ENCODE measurements at places on chromosomes 5 and 9.
A peak's percentile ranks its signal among the peaks of the same experiment; 100 is the strongest.

- DNase-seq = no peak
Observed at GRCh38 chr5:93206203-93206602, 374.8 kb downstream of the NR2F1-AS1 start.

DNA sequence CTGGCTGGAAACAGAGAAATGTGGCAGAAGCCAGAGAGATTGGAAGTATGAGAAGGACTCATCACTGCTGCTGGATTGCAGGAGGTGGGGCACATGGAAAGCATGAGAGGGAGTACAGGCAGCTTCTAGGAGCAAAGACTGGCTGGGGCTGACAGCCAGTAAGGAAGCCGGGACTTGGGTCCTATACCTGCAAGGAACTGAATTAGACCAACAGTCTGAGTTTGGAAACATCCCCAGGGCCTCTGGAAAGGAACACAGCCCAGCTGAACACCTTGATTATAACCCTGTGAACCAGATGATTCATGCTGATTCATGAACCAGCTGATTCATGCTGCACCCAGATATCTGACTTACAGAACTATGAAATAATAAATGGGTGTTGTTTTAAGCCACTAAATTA is 93.4 kb downstream of the OSTF1 start:
- no peak for DNase-seq

- no peak for DNase-seq
Observed at GRCh38 chr9:110128664-110129329, 79.2 kb downstream of the C9orf152 start.

DNA sequence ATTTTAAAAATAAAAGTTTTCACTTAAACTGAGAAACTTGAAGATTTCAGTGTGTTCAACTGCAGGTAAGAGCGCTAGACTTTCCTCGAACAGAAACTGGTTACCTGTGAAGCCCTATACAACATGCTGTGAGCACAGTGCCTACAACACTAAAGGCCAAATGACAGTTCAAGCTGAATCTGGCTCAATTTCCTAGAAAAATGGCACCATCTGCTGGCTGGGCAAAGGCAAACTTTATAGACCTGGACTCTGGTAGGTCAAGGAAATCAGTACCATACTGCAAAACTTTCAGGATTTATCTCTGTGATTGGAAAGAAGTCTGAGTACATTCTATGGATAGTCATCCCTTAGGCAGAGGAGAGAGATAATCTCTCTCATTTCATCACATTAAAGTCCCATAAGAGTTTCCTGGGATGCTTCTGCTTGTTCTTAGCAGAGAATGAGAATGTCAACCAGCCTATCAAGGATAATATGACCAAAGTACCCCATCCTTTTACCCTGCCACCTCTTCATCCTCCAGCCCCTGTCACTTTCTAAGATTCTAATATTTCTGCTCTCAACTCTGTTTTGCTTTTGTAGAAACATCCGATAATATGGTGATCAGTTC is 31.8 kb upstream of the FOXB2 start:
- DNase-seq = no peak

GRCh38 chr9:95626885-95627558 is 110.3 kb upstream of the PTCH1 start:
- DNase-seq = peak; percentile 74

DNA sequence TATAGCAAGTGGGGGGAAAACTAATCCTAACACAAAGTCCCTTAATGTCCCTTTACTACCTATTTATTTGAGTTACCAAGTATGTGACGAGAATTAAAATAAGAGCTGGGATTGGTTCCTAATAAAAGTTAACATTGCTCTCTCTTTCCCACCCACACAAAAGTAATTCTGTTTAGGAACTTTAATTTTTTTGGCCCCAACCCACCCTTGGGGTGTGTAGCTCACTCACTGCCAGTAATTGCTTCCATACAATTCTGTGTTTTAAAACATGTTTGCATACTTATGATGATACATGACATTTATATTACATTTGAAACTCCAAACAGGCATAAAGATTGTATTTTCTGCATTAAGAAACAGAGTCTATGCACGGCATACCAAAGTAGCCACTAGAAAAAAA is 106.5 kb downstream of the BNC2 start:
- no peak for DNase-seq

DNA sequence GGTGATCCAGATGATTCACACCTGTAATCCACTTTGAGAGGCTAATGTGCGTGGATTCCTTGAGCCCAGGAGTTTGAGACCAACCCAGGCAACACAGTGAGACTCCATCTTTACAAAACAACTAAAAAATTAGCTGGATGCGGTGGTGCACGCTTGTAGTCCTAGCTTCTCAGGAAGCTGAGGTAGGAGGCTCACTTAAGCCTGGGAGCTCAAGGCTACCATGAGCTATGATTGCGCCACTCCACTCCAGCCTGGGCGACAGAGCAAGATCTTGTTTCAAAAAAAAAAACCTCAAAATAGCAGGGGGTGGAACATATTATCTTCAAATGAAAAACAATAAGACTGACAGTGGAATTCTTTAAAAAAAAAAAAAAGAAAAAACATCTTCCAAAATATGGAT is 59.0 kb downstream of the PCDHGC5 start:
- no peak for DNase-seq

DNA sequence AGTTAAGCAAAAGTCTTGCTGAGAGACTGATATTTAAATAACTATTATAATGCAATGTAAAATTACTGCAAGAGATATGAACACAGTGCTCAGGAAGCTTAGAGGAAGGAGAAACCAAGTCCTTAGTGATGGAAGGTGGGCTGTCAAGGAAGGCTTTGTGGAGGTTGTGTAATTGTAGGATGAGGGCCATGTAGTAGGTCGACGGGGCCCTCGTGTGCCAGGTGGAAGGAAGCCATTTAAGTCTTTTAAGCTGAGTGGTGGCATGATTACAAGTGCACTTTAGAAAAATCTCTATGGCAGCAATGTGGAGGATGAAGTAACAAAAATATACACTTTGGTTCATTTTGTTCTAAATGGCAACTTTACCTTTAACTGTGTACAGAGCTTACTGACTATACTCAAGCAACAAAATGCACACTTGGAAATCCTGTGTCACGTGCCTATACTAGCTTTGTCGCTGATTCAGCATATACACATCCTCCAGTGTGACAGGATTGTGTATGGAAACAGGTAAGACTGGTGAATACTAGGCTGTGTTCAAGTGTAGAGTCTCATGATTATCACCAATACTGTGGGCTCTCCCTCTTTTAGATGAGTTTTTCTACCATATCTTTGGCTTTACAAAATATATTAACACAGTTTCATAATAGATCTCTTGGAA is 78.6 kb downstream of the TMC1 start:
- no peak for DNase-seq

DNA sequence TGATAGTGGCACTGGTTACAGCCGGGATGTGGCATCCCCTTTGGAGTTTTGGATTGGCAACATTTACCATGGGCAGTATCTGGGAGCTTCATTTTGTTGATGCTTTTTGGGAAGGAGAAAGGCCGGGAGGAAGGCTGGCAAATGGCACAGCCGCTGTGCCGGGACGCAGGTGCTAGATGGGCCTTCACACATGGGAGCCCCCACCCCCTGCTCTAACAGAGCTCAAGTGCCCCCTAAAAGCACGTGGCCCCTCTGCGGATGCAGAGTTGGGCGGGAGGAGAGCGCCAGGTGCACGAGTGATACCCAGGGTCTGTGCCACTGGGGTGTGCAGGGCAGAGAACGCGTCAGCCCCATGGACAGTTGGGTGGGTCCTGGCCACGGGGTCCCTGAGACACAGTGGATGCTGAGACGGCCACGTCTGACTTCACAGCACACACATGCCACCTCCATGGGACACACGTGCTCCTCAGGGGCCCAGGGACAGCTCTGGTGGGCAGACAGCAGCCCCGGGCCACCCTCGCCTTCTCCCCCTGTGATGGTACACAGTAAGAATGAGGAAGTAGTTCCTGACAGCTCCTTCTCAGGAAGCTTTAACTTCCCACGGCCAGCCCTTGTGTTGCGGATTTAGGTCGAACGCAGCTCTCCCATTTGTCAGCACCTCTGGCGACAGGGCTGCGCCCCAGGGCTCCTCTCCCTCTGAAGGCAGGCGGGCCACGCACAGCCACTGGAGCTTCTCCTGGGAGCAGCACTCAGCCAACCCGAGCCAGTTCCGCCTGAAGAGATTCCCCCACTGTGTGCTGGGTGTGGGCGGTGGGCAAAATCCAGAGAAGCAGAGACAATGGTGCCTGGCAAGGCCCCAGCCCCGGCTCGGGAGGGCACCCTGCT is 10.8 kb downstream of the SLC9A3 start:
- no peak for DNase-seq

- no peak for DNase-seq
Observed at GRCh38 chr9:109342878-109343277, 22.0 kb upstream of the EPB41L4B start.

DNA sequence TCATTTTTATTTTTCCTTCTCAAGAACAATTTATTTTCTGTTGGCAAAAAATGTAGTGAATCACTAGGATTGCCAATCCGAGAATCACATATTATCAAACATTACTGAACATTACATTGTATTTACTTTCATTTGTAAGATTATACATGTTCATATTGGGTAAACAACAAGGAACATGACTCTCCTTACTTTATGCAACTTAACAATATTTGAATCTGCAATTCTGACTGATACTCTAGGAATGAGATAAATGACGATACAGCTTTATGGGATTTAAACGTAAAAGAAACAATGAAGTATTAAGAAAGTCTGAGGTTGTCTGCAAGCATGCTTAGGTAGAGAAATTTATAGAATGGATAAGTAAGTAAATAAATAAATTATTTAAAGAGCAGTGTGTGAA is 2302.9 kb downstream of the MAT2B start:
- DNase-seq = no peak

- peak; percentile 72 for DNase-seq
Observed at GRCh38 chr9:121675969-121676822, 24.8 kb downstream of the DAB2IP start.

- no peak for DNase-seq
Observed at GRCh38 chr5:16577677-16578076, 39.1 kb downstream of the RETREG1 start.

DNA sequence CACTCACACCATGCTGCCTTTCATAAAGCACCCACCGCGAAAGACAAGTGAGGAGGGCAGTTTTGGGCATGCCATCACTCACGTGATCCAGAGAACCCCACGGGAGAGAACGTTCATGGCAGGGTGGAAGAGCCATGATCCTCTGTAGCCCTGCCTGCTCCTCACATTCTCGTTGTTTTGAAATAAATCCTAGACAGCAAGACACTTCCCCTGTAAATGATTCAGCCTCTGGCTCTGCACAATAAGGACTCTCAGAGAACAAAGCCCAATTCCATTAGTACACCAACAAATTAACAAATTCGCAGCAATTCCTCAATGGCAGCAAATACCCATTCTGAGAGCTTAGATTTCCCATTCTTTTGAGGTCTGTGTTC is 71.5 kb downstream of the WNK2 start:
- DNase-seq = no peak

- no peak for DNase-seq
Observed at GRCh38 chr5:133382661-133383579, 229.4 kb downstream of the FSTL4 start.

GRCh38 chr9:76691517-76692313 is 72.5 kb upstream of the PCA3 start:
- DNase-seq = no peak

DNA sequence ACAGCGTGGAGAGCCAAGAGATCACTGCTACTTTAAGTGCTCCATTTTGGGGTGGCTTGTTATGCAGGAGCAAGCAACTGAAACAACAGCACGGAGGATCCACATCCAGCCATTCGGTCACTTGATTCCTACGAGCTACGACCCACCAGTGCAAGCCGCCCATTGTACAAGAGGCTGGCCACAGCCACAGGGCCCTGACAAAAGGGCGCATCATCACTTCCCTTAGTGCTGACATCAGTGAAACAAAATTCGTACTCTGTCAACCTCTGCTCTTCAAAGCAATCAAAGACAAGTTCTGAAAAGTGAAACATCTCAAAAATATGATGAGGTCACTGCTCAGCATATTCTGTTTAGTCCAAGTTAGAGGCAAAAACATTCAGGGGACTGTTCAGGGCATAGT is 168.4 kb downstream of the GADD45G start:
- DNase-seq = no peak

DNA sequence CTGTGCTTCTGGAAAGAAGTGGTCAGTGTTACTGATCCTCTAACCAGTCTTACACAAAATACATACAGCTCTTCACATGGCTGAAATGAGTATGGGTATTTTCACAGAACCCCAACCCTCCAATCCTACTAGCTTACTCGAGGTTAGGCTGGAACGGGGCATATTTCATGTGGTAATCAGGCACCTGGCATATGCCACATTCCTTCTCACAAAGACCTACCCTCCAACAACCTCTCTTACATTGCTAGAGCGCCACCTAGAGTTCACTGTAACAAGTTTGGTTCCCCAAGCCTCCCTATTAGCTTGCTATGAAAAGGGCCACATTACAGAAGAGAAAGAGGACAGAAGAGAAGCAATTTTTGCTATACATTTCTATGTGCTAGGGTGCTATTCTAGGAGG is 597.3 kb downstream of the PRELID2 start:
- no peak for DNase-seq

DNA sequence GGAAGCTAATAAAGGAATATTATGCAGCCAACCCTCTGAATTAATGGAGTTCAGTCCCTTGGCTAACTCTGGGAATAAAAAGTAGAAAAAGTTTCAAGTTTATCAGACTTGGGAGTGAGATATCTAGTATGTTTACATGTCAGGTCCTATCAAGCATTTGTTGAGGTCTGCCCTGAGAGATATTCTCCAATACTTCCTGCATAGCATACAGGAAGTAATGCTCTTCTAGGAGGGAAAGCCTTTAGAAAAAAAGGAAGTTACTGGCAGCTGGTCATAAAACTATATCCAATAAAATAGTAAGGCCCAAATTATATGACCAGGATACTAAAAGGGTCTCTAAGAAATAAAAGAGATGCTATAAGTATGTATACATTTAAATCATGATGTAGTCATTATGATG is 594.1 kb upstream of the FTMT start:
- no peak for DNase-seq

DNA sequence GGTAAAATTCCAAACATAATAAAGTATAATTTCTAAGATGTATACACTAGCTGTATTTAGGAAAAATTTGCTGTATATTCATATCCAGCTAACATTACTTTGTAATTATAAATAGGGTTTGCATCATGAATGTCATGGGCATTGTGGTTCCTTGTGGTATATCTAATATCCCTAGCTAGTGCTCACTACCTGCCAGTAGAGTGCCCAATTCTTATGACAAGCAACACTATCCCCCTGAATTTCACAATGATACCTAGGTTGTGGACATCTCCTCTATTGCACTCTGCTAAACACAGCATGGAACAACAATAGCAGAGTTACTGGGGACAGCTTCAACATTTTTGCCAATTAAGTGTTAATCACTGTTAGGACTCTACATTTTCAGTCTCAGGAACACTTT is 1656.5 kb downstream of the EFNA5 start:
- DNase-seq = no peak

All from Right ventricle myocardium superior (tissue), 1 donor.